ENCODE measurements at places on chromosomes 3 and 15.

GRCh38 chr15:98620020-98620419, 28.3 kb upstream of the IGF1R start:
- no peak for DNase-seq

DNA sequence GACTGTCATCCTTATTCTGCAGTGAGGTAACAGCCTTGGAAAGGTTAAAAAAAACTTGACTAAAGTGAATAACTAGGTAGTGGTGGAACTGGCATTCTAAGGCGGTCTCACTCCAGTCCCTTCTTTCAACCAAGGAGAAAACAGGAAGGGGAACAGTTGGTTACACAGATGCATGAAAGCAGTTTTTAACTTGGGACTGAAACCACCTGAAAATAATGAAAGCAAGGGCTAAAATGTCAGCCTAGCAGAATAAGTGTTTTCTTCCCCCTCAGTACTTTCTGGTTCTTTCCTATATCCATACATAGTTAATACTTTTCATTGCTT, 748 bp upstream of the AVEN start:
- DNase-seq, result no peak

GRCh38 chr3:42685891-42686820, 819 bp downstream of the KLHL40 start:
- no peak for DNase-seq

DNA sequence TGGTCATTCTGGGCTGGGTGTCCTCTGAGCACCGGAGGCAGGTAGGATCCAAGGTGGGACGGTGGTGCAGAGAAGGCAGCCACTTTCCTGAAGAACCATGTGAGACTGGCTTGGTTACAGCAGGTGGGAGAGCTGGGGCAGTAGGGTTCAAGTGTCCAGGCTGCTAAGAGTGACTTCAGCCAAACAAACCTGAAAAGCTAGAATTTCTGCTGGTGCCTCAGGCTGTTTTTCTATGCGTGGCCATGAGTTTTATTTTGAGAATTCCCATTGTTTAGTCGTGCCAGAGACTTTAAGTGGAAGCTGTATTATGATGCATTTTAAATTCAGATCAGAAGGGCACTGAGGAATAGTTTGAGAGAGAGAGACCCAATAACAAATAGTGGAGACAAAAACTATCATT, 20.1 kb downstream of the USP13 start:
- DNase-seq, result no peak

GRCh38 chr15:77015646-77016320, 20.9 kb downstream of the PSTPIP1 start:
- no peak for DNase-seq

- no peak for DNase-seq
These were observed 205.3 kb upstream of the LINGO1 start for GRCh38 chr15:77838061-77838460.

Data from activated CD8-positive, alpha-beta memory T cell treated with anti-CD3 and anti-CD28 coated beads for 1 hour (primary cell).